ENCODE measurements at places on chromosomes 6 and 20.
A peak's percentile ranks its signal among the peaks of the same experiment; 100 is the strongest.

DNA sequence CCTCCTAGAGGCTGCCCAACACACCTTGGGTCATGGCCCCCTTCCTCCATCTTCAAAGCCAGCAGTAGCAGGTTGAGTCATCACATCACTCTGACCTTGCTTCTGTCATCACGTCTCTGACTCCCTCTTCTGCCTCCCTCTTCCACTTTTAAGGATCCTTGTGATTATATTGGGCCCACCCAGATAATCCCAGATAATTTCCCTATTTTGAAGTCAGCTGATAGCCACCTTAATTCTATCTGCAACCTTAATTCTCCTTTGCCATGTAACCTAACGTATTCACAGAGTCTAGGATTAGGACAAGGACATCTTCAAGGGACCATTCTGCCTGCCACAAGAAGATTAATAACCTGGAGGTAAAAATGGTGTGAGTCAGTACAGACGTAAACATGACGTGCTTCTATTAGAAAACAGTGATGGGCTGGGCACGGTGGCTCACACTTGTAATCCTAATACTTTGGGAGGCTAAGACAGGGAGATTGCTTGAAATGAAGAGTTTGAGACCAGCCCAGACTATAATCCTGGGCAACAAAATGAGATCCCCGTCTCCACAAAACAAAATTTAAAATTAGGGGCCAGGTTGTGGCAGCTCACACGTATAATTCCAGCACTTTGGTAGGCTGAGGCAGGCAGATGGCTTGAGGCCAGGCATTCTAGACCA lies 3.3 kb downstream of the ZSWIM3 start:
- no peaks in the 10 kb centered on the region for H3K27me3 ChIP-seq
- H3K4me3 ChIP-seq = no peak overlapping the region
- H3K27ac ChIP-seq = no peak overlapping the region
- peaks cover 2% of the 10 kb centered on the region for H3K4me1 ChIP-seq

DNA sequence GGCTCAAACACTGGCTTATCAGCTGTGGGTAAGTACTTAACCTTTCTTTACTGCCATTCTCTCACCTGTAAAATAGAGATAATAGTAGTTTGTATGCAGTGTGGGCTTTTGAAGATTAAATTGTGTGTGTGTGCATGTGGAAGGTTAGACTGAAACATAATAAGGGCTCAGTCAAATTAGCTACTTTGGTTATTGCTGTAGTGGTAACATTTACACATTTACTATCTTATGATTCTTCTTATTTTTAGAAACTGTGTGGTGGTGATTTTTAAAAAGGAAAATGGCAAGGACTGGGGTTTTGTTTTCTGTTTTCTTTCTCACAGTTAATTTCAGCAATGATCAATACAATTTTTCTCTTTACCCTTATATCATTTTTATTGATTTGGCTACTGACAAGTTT lies 206.9 kb downstream of the NKAIN2 start:
- no peaks in the 10 kb centered on the region for H3K4me1 ChIP-seq
- DNase-seq = no peak
- H3K4me3 ChIP-seq = no peak overlapping the region
- no peaks in the 10 kb centered on the region for H3K27me3 ChIP-seq

DNA sequence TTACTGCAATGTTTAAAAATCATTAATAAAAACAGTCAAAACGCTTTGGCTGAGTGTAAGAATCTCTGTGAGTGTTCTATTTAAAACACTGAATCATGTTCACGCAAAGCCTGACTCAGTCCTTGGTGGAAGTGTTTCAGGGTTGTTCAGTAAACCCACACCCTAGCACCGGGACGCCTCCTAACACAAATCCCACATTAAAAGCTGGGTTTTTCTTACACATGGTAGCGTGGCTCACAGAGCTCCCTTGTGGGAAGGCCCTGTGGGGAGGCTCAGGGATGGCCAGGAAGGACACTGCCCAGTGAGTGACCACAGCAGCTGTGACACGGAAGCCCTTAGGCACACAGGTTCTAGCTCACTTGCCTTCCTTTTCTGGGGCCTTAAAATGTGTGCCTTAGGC lies 80.2 kb downstream of the GMPR start:
- no peaks in the 10 kb centered on the region for H3K27me3 ChIP-seq
- H3K4me3 ChIP-seq = no peak overlapping the region
- H3K4me1 ChIP-seq = peaks cover 6% of the 10 kb centered on the region
- peak overlapping the region; percentile 46 for H3K27ac ChIP-seq
- peaks cover 14% of the 10 kb centered on the region for H3K36me3 ChIP-seq

DNA sequence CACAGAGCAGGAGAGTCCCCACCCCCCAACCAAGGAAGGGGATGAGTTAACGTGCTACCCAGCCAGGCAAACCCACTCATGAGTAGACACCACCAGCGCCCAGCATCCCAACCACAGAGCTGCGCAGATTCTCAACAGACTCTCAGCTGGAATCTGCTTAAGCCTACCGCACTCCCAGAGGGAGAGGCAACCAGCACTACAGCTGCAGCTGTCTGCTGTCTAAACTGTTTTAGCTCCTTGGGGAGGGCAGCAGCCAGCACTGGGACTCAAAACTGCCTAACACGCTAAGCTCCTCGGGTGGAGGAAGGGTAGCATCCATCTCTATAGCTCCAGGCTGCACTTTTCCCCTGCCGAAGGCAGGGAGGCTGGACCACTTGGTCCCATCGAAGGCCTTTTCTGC lies 539.8 kb downstream of the EPHA7 start:
- H3K4me3 ChIP-seq = no peak overlapping the region
- no peak for DNase-seq
- H3K27me3 ChIP-seq = no peaks in the 10 kb centered on the region
- H3K27ac ChIP-seq = no peak overlapping the region
- H3K4me1 ChIP-seq = no peaks in the 10 kb centered on the region
- H3K36me3 ChIP-seq = no peaks in the 10 kb centered on the region

GRCh38 chr20:52965819-52966218 lies 6.3 kb upstream of the TSHZ2 start:
- H3K4me3 ChIP-seq = no peak overlapping the region
- no peaks in the 10 kb centered on the region for H3K27me3 ChIP-seq
- no peak for DNase-seq
- no peak overlapping the region for H3K27ac ChIP-seq

DNA sequence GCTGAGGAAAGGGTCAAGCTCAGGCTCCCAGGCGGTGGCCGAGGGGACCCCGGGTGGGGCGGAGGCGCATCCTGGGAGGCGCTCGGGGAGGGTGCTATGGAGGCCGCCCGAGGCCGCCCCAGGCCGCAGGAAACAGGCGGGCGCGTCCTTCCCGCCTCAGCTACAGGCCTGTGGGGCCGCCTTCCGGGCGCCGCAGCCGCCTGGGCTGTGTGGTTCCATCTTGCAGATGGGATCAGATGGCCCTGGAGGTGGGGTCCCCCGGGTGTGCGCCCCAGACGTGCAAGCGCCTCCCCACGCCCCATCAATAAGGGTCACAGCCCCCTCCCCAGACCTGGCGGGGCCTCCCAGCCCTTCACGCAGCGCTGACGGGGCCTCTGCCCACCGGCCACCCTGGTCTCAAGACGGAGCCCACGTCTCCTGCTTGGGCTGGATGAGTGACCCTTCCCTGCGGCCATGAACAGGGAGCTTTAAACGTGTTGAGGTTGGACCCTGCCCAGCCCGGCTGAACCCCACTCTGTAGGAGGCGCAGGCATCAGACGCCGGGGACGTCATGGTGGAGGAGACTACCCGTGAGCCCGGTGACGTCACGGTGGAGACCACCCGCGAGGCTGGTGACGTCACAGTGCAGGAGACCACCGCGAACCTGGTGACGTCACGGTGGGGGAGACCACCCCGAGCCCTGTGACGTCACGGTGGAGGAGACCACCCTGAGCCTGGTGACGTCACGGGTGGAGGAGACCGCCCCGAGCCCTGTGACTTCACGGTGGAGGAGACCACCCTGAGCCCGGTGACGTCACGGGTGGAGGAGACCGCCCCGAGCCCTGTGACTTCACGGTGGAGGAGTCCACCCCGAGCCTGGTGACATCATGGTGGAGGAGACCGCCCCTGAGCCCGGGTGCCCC lies 267.0 kb downstream of the DLL1 start:
- no peak overlapping the region for H3K4me3 ChIP-seq
- no peak for DNase-seq
- peaks cover 8% of the 10 kb centered on the region for H3K4me1 ChIP-seq
- peaks cover 6% of the 10 kb centered on the region for H3K27me3 ChIP-seq
- H3K36me3 ChIP-seq = no peaks in the 10 kb centered on the region
- no peak overlapping the region for H3K27ac ChIP-seq

DNA sequence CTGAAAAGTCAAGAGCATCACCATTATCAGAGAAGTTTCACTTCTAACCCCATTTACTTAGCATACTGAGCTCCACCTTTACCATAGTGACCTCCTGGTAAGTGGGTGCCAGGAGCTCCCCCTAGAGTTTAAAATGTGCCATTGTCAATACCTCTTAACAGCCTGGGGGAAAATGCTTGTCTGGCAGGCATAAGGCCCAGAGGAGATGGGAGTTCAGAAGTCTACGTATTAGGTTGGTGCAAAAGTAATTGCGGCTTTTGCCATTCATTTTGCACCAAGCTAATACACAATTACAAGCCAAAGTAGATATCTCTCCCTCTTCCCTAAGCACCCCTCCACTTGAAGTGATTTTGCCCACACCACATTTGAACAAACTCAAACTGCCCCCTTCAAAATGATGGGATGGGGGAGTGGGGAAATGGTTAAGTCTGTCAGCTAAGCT lies 919.0 kb downstream of the KIF16B start:
- DNase-seq = peak; percentile 71
- H3K4me3 ChIP-seq = no peak overlapping the region
- H3K36me3 ChIP-seq = no peaks in the 10 kb centered on the region
- no peaks in the 10 kb centered on the region for H3K4me1 ChIP-seq
- H3K27me3 ChIP-seq = no peaks in the 10 kb centered on the region
